ENCODE measurements at places on chromosomes 7 and 10.

DNA sequence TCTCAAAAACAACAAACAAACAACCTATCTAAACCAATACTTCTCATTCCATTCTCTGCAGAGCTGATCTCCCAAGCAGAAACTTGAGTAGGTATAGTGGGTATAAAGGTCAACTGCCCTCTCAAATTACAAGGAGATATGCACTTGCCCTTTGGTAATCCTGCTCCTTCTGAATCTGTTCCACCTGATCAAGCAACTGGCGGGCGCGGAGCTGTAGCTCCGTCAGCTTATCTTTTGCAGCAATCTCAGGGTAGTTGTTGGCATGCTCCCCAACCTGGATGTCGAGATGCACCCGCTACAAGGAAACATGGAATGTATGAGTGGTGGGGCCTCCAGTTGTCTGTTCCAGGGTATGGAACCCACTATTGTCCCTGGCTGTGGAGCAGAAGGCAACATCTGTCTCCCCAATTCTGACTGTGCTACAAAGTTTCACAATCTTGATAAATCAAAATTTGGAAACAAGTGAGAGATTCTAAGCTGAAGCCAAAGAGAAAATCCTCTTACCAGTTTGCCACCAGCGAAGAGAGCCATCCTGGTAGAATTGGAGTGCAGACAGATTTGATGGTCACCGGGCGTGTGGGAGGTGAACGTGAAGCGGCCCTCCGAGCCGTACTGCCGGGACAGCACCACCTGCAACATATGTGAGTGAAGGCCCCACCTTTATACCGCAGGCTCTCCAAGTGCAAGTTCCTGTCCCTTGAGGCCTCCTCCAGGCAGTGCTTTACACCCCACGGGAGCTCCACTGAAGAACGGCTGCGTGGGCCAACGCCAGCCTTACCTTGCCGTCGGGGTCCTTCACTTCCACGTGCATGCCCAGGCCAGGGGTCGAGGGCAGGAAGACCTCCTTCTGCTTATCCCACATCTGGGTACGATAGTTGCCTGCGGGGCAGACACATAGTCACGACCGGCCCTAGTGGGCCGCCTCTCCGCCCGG is 819 bp downstream of the TMED4 start:
- DNase-seq: no peak

GRCh38 chr10:126054191-126054590 is 157.8 kb downstream of the FANK1 start:
- DNase-seq: no peak

DNA sequence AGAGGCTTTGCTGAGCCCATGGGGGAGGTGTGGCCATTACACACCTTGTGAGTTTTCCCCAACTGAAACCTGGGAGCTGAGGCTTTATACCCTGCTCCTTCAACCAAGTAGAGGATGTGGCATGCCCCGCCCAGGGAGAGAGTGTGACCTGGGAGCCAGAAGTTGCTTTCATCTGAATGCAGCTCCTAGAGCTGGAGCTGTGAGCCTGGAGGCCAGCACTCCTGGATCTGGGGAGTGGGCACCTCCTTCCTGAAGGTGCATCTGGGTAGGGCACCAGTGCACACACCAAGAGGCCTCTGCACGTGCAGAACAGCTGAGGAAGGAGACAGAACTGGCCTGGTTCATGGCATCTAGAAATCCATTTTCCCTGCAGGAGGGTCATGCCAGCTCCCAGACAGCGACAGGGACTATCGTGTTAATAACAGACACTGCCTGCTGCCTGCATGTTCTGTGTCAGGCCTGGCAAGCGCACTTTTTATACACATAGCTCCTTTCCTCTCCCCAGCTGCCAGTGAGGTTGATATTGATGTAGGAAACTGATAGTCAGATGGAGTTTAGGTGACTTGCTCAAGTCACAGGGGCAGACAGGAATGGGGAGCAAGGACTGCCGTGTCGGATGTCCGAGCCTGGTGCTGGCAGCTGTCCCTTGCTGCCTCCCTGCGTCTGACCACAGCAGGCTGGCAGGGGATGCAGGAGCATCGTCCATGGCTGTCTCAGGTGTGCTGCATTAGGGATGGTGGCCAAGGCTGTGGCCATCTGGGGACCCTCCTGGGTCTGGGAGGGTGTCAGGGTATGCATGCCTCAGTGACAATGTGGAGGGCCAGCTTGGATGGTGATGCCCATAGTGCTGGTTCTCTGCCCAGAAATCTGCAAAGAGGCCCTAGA is 189.9 kb upstream of the CXCL12 start:
- no peak for DNase-seq

GRCh38 chr7:18420108-18420507 is 75.4 kb upstream of the HDAC9 start:
- no peak for DNase-seq

- peak; percentile 95 for DNase-seq
These were observed at the start of gene ZSWIM8 for GRCh38 chr10:73785211-73785720. Gene ZSWIM8, plus strand, starts transcription at chr10:73785606. Its CDS starts 273 bp downstream, at chr10:73785879.

DNA sequence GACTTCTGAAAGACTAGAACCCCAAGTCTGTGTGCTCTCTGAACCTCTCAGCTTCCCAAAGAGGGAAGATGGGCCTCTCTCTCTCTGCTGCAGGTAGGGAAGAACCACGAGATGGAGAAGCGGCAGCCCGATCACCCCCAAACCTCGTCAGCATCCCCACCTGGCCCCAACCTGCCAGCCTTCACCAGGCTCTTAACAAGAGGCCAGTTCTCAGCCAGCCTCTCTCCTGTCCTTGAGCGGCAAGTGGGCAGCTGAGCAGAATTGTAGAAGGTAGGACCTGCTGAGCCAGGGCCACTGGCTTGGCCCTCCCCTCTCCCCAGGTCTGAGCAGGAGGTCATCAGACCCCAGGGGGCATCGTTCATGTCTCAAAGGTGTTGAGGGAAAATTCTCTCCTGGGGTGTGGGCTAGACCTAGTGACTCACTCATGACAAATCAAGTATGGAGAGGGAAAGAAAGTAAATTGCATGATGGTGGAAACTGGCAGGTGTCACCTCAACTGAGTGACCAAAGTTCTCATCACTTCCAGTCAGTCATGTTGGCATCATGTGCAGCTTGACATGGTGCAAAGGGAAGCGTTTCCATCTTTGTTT is 92.0 kb upstream of the GPR26 start:
- DNase-seq: no peak

- DNase-seq: no peak
These were observed 74.9 kb downstream of the PCGF5 start for GRCh38 chr10:91295346-91295745.

DNA sequence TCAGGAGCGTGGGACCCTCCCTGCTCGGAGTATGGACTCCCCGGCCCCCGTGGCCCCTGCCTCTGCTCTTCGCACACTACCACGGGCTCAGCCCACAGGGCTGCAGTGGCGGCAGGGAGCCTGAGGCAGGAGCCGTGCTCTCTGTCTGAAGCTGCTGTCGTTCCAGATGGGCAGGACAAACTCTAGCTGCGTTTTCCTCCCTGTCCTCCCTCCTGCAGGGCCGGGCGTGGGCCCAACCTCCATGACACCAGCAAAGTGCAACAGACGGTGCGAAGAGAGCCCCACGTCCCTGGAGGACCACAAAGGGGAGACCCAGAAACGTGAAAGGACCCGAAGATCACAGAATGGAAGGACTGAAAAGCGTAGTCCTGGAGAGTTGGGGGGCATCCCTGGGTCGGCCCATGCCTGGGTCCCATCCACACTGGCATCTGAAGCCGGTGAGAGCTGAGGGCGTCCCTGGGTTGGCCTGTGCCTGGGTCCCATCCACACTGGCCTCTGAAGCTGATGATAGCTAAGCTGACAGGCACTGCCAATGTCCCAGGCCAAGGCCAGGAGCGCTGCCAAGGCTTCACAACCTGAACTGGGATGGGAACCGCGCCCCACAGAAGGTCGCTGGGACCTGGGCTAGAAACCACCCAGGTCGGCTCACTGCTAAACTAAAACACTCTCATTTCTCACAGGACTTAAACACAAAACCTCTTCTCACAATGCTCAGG is 267.0 kb downstream of the MAD1L1 start:
- no peak for DNase-seq

DNA sequence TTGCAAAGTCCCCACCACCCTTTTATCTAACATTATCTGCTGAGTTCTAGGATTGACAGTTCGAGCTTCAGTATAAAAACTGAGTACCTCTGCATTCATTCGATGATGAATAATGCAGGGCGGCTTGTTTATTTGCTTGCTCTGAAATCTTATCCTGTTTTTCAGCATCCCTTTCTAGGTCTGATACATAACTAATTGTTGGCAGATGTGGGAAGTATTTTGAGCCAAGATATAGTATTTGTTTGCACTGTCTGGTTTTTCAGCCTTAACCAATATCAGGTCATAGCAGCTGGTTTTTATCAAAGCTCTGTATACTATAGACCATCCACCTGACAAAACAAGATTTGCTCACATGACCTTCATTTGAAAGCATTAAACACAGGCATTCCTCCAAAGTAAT is 161.4 kb downstream of the TFEC start:
- no peak for DNase-seq

GRCh38 chr10:49143249-49143648 is 9.4 kb upstream of the FAM170B start:
- DNase-seq: no peak

- DNase-seq: no peak
These were observed 67.5 kb downstream of the DNAJC12 start for GRCh38 chr10:67770537-67770936.

DNA sequence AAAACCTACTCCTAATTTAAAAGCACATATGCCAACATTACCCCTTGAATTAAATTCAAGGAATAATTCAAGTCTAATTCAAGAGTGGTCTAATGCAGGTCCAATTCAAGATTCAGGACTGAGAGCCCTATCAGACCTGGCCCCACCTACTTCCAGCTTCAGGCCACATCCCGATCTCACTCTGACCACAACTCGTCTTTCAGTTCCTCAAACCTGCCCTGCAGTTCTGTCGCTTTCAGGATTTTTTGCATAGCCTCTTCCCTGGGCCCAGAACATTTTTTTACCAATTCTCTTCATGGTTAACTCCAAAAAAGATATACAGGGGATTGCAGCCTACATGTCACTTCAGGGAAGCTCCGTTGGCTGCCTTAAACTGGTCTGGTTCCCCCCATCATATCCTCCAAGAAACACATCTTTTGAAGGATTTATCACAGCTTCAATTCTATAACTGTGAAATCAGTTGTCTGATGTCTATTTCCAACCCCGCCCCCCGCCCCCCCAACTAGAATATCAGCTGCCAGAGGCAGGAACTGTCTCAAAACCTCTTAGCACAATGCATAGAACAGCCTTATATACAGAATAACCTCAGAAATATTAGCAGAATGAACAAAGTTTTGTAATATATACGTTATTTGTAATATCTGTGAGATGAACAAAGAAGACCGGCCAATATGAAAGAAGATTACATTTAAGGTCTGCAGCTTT is 20.8 kb downstream of the CCDC6 start:
- DNase-seq: no peak

DNA sequence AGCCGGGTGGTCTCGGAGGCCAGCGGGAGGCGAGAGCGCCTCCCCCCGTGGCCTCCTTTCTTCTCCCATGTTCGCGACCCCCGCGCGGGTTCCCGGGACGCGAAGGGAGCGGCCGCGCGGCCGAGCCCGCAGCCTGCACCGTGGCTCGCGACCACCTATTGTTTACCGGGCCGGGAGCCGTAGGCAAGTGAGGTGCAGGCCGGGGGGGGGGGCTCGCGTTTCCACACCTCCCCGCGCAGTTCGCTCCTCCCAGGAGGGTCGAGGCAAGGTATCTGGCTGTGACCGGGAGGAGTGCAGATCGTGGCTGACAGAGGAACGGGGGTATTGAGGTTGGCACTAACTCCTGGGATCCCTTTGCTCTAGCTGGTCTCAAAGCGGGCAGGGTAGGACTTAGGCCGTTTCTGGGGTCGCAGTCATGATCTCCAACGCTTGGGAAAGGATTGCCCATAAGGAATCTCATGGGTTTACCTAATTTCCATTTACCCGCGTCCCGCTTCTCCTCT is 734 bp downstream of the PTPN12 start:
- peak; percentile 65 for DNase-seq

DNA sequence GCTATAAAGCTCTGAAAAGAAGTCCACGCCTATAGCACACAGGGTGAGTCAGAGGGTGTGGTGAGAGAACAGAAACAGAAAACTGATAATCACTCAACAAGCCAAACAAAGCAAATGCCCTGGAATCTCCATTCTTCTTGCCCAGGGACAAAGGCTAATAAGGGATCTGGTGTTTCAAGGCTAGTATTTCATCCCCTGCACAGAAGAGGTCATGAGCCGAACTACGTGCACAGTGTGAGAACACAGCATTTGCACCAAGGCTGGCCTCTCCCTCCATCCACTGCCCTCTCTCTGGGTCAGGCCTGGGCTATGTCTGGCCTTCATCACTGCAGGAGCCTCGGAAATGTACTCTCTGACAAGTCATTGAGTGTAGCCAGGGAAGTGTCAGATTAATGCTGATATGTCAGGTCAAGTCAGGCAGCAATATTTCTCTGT is 42.7 kb downstream of the PRR15 start:
- DNase-seq: peak; percentile 32

DNA sequence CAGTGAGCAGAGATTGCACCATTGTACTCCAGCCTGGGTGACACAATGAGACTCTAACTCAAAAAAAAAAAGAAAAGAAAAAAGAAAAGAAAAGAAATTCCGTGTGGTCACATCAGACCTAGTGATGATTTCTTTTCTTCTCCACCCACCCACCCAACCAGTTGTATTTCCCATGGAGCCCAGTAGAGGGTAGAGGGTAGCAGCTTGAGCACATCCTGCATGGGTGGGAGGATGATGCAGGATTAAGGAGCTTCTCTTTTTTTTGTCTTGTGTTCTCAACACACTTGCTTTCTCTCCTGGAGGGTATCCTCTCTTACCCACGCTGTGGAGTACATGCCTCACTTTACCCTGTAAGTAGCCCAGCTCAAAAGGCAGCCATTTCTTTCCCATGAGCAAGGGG is 118.6 kb upstream of the CARD11 start:
- DNase-seq: no peak

DNA sequence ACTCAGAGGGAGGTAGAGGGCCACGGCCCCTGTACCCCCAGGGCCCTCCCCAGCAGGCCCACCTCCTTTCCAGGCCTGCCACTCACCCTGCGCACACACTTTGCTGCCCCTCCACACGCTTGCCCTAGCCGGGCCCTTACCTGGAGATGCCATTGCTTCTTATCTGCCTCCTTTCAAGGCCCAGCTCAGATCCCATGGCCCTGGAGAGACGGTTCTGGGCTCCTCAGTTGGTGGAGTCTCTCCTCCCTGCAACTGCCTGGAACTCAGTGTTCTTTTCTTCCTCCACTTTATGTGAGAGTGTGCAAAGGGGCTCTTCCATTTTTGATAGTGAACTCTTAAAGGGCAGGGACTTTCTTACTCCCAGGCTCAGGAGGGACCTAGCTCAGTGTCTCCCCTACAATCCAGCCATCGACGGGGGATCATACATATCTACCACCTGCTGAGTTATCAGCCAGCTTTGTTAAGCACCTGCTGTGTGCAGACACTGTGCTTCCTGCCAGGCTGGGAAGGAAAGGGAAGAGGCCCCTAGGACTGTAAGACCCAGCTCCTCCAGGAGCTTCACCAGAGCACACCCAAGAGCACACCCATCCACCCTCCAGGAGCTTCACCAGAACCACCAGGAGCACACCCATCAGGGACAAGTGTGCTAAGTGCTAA is 89.3 kb upstream of the MACROH2A2 start:
- DNase-seq: no peak
